CD4-positive, alpha-beta T cell treated with Interleukin-12 subunit alpha and Interleukin-12 subunit beta, for 1 hour (primary cell): ENCODE measurements at places on chromosomes 2 and 18.

- no peak for DNase-seq
These were observed 22.4 kb upstream of the MGAT5 start for GRCh38 chr2:134231301-134231964.

- DNase-seq: no peak
These were observed 83.8 kb downstream of the NPAS2 start for GRCh38 chr2:100903534-100904258.

GRCh38 chr2:47401789-47402554 is 984 bp upstream of the MSH2 start:
- no peak for DNase-seq

DNA sequence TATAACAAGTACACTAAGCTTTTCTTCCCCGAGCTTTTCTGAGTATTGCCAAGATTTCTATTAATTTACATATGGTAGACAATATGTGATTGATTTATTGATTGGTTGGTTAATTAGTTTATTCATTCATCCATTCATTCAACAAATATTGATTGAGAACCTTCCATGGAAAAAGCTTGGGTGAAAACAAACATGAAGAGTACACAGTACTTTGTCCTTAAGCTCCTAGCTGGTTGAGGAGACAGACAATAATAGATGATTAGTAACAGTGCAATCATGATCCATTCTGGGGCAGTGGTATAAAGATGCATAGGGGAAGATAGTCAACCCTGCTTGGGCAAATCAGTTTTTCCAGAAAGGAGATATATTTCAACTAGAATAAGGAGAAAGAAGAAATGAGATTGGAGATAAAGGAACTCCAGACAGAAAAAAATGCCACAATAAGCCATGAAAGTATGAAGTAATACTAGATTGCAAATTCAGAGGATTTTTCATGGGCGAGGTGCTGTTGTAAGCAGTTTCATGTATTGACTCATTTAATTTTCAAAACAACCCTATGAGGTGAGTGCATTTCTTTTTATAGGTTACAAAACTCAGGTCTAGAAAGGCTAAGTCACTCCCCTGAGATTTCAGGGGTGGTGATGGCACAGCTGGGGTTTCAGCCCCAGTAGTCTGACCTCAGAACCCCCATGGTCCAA is 129.5 kb downstream of the RND3 start:
- DNase-seq: no peak

DNA sequence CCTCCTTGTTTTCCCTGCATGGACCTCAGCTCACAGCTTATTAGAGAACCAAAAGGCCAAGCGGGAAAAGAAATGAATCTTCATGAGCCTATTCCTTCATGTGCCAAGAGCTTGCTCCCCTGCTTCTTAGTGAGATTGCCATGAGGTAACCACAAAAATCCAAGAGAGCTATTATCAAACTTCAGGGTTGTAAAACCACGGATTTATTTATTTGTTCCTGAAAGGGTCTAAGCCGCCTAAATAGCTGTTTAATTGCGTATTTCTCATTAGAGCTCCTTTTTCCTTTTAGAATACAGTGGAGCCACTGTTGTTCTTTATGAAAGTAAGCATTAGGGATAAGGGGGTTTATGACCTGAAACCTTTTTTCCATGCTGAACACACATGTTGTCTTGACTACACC is 58.0 kb downstream of the SRD5A2 start:
- no peak for DNase-seq

DNA sequence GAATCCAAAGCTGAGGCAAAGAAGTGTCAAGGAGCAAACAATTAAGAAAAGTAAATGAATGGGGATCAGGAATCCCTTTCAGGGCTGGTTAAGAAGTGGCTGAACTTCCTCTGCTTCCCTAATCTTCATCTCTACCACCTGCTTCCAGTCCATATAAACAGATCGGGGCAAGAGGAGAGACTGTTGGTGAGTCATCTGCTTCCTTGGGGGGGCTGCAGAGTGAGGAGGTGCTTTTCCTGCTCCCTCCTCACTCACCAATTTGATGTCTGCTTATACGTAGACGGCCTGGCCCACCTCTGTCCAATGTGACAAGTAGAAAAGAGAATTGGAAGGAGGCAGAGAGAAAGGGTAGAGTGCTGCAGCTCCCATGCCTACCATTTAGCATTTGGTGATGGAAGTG is 68.4 kb downstream of the NAB1 start:
- DNase-seq: no peak

- DNase-seq: peak; percentile 9
These were observed 20.9 kb downstream of the SLC30A3 start for GRCh38 chr2:27241761-27242613.

GRCh38 chr18:75198036-75198435 is 10.9 kb downstream of the PTGR3 start:
- DNase-seq: no peak

DNA sequence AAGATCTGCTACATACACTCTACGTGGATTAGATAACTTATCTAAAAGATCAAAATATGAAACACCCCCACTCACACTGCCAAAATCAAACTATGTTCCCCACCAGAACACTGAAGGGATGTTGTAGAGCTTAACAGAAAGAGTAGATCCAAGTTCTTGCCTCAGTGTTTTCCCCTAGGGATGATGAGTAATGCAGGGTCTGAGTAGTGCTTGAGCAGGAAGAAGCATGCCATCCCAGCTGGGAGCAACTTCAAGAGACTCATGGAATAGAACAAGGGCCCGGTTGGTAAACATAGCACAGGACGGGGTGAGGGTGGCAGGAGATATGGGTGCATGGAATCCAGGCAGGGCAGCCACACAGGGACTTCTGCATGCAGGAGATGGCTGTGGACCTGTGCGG is 74.3 kb downstream of the SNTG2 start:
- DNase-seq: no peak

DNA sequence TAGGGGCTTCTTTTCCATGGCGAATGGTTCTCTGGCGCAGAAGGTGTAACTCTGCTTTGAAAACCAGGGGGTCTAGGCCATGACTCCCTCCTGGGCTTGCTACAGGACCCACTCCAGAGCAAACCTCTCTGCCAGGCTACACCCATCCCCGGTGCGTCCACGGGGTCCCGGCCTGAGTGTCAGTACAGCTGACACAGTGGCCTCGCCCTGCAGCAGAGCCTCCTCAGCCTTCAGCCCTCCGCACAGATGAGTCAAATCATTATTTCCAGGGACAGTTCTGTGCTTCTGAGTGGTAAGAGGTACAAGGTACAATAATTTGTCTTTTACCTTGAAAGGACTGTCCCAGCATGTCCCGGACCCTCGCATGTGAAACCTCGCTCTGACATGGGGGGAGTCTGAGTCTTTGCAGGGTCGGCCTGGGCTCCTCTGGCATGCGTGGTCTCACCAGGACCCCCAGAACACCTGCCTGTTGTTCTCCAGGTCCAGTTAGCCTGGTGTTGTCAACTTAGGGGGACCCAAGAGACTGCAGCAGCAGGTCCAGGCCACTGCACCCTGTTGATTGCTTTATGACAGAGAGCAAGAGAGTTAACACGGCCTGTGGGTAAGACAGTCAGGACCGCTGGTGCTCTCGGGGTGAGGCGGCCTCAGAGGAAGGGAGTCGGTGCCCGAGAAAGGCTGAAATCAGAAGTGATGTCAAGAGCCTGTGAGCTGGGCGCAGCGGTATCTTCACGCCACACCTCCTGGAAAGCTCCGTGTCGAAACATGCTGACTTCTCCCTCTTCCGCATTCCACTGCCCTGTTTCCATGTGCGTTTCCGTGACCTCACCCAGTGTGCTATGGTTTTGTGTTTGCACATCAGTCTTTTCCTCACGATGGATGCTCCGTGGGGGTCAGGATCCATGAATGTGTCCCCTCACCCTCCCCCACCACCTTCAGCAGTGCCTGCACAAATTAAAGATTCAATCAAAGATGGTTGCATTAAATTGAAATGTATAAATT is 340.1 kb downstream of the EIPR1 start:
- DNase-seq: no peak

DNA sequence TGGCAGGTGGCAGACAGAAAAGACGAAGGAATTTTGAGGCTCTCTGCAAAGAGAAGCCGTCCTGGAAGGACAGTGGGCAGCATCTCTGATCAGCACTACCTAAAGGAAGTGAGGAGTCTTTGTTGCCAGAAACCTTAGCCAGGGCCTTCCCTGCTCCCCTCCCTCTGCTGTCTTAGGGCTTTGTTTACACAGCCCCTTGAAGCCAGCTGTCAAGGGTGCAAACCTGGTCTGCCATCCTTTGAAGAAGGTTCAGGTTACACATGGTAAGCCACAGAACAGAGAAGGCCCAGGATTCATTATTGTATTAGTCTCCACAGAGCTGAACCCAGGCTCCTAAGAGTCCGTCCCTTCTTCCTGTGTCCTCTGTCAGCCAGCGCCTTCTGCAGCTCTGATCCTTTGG is 356.7 kb downstream of the TGIF1 start:
- no peak for DNase-seq

DNA sequence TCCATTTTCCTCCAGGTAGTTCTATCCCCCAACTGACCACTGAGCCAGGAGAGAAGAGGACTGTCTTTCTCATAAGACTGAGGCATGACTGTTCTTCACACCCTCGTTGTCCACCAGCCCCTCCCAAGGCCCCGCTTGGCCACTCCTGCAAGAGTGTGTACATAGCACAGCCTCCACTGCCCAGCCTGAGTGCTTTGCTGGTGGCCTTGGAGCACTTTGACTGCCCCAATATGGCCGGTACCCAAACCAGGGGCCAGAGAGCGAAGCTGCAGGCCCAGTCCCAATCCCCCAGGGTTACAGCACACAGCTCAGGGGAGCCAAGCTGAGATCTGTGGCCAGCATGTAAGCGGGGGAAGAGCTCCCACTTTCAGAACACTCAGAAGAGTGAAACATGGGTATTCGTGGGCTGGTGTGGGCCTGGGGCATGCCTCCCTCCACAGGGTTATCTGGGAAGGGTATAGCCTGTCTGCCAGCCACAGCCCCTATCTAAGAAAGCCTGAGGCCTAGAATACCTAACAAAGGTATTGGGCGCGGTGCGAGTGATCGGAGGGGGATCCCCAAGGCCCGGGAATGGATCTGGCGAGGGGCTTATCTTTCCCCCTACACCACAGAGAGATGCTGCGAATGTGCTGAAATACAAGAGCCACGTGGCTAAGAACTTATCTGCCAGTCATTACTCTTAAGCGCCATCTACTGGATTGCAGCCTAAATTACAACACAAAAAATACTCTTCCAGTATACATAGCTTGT is 163.8 kb downstream of the WDPCP start:
- DNase-seq: peak; percentile 47

- DNase-seq: no peak
These were observed 190.1 kb downstream of the HAUS1 start for GRCh38 chr18:46294318-46294717.

- peak; percentile 21 for DNase-seq
These were observed 3.3 kb upstream of the ZBTB7C start for GRCh38 chr18:48412339-48412929.

DNA sequence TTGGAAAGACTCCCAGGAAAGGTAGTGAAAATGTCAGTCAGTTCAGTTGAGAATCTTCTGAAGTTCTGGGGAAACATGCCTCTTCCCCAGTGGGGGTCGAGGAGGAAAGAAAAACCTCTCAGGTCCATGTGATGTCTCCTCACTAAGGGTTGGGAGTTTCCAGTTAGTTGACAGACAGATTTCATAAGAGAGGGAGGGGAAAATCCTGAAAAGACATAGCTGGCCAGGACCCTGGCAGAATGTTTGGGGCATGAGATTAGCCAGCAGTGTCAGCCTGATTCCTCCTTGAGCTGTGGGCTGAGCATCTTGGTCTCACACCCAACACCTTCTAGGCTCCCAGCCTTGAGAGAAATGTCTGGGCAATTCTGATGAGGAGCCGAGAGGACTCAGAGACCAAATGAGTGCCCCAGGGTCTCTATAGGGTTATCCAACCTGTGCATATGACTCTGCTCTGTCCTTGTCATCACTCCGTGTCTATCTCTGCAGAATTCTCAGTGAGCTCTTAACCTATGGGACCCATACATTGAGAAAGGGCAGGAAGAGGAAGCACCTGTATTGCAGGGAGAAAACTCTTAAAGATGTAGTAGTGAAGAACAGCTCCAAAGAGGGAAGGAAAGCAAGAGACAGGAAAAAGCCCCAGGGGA is 13.9 kb downstream of the BMP10 start:
- no peak for DNase-seq
